Neural progenitor cell (in vitro differentiated cells): ENCODE measurements at places on chromosomes 2 and 18. TPM values are rescaled to one million over a fixed set of nuclear protein-coding genes. Genes with fewer than 3 reads are reported as not detected.

The CHCHD5 gene
- total RNA-seq, result 12.9 and 17.5 TPM in 2 replicates

The MATN3 gene
- 0.45 and 1.7 TPM in 2 replicates for total RNA-seq

The KCNF1 gene
- 0.15 TPM in 1 of 2 replicates, not detected in the other for total RNA-seq

The SERPINB8 gene
- total RNA-seq, result 0.34 and 0.46 TPM in 2 replicates

The FTCDNL1 gene
- 0.31 and 2.7 TPM in 2 replicates for total RNA-seq

The UGT1A8 gene
- total RNA-seq, result not detected in 2 replicates

The ANKRD30B gene
- not detected in 2 replicates for total RNA-seq

The CNTNAP5 gene
- 0.19 TPM in 1 of 2 replicates, not detected in the other for total RNA-seq

The IAH1 gene
- total RNA-seq, result 22.4 and 45.6 TPM in 2 replicates

The ATP8B1 gene
- 0.03 and 0.15 TPM in 2 replicates for total RNA-seq

The SLC19A3 gene
- 0.96 and 1.6 TPM in 2 replicates for total RNA-seq

The KCNG2 gene
- 0.99 TPM in 1 of 2 replicates, not detected in the other for total RNA-seq

The GREB1L gene
- total RNA-seq, result 251 and 278 TPM in 2 replicates

The GALNT5 gene
- 0.03 TPM in 1 of 2 replicates, not detected in the other for total RNA-seq
